ENCODE measurements at places on chromosomes 1 and 21.

- DNase-seq = no peak
These were observed 93.2 kb upstream of the KCTD3 start for GRCh38 chr1:215473943-215474342.

- no peak for DNase-seq
These were observed 2.3 kb upstream of the OR6K6 start for GRCh38 chr1:158752155-158752712.

DNA sequence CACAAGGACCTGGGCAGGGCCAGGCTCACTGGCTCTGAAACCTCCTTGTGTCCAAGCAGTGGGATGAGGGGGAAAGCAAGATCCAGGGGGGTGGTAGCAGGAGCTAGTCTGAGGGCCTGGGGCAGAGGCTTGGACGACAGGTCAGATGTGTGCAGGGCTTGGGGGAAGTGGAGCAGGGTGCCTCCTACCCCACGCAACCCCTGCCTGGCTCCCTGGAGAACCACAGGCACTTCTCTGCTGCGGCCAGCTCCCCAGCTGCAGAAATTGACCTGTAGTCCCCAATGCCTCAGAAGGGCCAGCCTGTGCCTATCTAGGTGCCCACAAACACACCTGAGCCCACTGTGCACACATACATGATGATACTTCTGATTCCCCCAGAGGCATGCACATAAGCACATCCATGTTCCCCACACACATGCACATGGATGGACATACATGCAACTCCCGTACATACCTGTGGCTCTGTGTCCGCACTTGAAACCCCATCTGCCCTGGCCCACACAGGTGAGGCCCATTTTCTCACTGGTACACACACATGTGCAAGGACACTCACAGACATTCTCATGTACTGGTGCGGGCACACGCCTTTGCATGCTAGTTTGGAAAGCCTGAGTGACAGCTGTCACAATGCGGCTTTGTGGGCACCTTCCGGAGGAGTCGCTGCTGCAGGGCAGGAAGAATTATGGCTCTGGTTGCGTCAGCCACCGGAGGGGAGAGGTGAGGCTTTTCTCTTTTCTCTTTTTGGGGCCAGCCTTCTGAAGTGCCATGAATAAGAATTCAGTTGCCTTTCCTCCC lies 247.2 kb upstream of the CSF3R start:
- DNase-seq = no peak

DNA sequence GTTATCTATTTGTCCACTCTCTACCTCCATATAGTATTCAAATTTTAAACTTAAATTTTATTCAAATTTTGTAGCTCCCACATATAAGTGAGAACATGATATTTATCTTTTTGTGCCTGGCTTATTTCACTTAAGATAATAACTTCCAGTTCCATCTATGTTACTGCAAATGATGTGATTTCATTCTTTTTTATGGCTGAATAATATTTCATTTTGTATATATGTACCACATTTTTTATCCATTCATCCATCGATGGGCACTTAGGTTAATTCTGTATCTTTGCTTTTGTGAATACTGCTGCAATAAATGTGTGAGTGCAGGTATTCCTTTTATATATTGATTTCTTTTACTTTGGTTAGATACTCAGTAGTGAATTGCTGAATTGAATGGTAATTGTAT lies 2.1 kb downstream of the DNAH14 start:
- no peak for DNase-seq

DNA sequence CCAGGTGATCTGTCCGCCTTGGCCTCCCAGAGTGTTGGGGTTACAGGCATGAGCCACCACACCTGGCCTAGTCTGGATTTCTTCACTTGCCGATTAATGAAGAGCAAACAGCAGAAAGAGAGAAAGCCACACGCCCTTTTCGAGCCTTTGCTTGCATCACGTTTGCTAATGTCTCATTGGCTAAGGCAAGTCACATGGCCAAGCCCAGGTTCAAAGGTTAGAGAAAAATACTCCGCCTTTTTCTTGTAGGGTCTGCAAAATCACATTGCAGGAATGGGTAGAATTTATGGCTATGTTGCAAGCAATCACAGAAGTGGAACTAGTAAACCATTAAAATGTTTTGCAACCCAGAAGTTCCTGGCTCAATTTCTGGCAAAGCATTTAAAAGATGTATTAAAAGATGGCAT lies 26.8 kb upstream of the BACH1 start:
- DNase-seq = no peak

GRCh38 chr1:86699186-86699585 lies 5.2 kb upstream of the SH3GLB1 start:
- DNase-seq = no peak

DNA sequence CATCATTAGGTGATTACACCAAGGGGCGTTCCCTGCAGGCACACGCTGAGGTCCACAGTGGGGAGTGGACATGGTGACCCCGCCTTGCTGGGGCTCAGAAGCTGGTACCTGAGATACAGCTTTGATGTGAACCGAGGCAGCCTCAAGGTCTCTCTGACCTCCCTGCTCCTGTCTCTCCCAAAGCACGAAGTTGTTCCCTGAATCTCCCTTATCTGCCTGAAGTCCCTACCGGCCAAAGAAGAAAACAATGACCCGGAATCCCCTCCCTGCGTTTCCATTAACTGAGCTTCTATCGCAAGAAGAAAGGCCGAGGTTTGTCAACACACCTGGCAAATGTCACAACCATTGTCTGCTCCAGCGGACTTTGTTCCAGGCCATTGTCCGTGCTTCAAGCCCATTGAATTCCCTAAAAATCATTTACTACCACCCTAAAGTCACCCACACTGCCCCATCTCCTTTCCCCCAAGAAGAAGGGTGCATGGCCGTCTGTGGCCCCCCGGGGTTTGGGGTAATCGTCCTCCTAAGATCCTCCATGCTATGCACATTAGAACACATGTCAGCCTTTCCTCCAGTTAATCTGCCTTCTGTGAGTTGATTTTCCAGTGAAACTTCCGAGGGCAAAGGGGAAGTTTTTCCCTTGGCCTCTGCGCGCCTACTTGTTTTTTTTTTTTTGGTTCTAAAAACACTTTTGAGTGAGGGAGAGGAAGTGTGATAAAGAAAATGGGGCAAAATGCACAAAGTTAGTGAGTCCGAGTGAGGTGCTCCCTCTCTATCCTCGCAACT lies 48.1 kb upstream of the COL18A1 start:
- no peak for DNase-seq

GRCh38 chr1:218330043-218330623 lies 15.0 kb upstream of the TGFB2 start:
- DNase-seq = no peak

DNA sequence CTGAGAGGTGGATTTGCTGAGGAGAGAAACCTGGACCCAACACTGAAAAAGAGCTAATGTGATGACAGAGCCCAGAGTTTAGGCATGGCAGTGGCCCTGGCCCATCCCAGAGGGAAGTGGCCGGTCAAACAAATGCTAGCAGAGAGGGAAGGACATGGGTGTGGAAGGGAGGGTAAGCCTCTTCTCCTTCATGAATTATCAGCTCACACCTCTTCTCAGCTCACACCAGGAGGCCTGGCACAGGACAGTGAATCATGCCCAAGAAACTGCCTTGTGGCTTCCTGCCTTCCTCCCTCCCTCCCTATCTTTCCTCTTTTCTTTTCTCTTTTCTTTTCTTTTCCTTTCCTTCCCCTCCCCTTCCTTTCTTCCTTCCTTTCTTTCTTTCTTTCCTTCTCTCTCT lies 1.3 kb upstream of the SPRR3 start:
- DNase-seq = no peak

- no peak for DNase-seq
These were observed 30.1 kb downstream of the LDLRAD1 start for GRCh38 chr1:53987880-53988279.

GRCh38 chr1:23470282-23471070 lies 13.5 kb downstream of the ASAP3 start:
- no peak for DNase-seq

DNA sequence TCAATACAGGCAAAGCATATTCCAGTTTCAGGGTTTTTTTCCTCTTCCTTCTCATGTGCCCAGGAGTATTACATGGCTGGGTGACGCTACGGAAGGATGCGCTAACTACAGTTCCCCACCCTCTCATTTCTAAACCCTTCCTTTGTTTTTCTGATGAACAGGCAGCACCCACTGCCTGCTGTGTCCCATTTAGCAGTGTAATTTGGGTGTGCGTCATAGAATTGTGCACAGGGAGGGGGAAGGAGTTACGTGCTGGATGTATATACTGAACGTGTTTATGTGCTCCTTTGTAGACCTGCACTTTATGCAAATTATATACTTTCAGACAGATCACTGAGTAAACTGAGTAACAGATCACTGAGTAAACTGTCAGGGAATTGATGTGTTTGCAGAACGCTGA lies 44.5 kb downstream of the ELAPOR1 start:
- DNase-seq = no peak

- DNase-seq = no peak
These were observed 143.3 kb downstream of the ETS2 start for GRCh38 chr21:38949070-38949380.

GRCh38 chr21:34835526-34835925 lies 166.7 kb downstream of the CLIC6 start:
- DNase-seq = no peak

GRCh38 chr1:147384804-147385203 lies 142.3 kb downstream of the CHD1L start:
- DNase-seq = no peak

GRCh38 chr21:46083791-46084561 lies 13.9 kb upstream of the COL6A2 start:
- no peak for DNase-seq

DNA sequence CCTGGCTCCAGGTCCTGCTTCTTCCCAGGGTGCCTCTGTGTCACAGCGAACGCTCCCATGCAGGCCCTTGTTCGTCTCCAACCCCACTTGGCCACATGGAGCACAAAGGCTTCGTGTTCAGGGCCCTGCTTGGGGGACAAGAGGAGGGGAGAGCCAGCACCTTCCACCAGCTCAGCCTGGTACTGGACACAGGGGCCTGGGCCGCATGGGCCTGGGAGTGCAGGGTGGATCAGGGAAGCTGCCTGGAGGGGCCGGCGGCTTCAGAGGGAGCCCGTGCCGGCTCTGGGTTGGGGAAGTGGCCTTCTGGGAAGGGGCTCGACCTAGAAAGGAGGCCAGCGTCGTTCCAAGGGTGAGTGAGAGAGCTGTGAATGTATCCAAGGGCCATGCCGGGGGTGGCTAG lies 53.0 kb downstream of the UMODL1 start:
- no peak for DNase-seq

- no peak for DNase-seq
These were observed 2.2 kb downstream of the LYST start for GRCh38 chr1:235864469-235864868.

DNA sequence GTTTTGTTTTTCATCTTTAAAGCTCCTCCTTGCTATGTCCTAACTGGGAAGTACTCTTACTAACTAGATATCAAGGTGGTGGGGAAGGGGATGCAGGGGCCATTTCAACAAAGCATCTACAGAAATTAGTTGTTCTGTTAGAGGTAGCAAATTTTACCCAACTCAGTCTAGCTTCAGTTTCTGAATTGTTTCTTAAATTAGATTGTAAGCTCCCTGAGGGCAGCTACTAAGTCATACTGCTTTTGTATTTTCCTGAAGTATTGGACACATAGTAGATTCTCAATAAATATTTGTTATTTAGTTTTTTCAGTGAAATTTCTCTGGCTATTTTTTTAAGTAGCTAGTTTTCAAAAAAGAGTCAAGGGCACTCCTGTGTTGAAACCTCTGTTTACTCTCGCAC lies 1.8 kb downstream of the UBAP2L start:
- no peak for DNase-seq
